ENCODE measurements at places on chromosomes 1 and 21.

DNA sequence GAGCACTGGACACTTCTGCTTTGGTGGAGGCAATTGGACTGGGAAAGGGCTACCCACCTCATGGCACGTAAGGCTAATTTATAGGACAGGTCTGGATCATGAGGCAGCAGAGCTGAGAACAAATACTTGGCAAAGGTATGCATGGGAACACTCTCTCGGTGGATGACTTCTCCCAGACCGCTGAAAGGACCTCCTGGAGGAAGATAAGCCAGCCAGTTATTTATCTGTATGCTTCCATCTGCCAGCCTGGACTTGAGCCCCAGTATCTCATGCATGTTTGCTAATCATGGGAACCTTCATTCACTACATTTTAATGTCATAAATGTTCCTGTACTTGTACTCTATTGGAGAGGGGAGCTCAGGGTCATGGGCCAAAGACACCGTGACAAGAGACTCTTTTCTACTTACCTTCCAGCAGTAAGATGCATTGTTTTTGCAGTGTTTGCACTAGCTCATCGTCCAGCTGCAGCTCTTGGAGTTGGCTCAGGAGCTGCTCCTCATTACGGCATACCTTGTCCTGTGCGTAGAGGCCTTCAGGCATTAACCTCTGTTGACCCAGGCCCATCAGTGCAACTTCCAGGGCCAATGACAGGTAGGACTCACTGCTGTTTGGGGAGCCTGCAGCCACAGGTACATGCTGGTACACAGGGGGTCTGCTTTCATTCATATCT is 23.7 kb downstream of the UROD start:
- DNase-seq, result no peak

DNA sequence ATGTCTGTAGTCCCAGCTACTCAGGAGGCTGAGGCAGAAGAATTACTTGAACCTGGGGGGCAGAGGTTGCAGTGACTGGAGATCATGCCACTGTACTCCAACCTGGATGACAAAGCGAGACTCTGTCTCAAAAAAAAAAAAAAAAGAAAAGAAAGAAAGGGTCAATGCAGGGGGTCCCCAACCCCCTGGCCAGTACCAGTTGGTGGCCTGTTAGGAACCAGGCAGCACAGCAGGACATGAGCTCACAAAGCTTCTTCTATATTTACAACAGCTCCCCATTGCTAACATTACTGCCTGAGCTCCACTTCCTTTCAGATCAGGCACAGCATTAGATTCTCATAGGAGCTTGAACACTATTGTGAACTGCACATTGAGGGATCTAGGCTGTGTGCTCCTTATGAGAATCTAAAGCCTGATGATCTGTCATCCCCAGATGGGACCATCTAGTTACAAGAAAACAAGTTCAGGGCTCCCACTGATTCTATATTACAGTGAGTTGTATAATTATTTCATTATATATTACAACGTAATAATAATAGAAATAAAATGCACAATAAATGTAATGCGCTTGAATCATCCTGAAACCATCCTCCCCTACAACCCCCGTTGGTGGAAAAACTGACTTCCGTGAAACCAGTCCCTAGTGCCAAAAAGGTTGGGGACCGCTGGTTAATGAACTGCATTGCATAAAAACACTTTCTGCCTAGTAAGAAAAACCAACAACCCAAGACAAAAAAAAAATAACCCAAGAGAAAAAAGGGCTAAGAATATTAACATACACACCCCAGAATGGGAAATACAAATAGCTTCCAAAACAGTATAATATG is 2.8 kb downstream of the ZBTB8OS start:
- no peak for DNase-seq

DNA sequence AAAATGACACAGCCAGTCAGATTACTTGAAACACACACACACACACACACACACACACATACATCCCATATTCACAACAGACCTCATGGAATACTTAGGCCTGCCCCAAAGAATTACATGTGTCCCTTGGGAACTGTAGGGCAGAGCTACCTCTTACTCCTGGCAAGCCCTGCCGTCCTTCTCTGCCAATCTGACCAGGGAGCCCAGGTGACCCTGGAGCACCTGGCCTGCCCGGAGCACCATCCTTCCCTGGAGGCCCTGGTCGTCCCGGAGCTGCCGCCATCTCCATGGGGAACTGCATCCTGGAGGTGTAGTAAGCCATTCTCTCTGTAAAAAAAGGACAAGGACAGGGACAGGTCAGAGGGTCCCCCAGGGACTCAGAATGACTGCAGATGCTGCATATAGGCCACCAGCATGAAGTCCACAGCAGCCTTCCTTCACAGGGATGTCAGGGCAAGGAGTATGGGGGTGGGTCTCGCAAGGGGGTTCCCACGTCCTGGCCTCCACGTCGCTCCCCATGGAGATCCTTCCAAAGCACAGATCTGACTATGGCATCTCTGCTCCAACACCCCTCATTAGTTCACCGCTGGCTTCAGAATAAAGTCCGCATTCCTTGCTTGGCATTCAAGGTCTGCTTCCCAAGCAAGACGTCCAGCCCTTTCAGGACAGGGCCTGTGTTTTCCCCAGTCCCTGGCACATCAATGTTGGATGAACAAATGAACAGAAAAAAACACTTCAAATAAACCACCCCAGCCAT is 9.2 kb upstream of the PEF1 start:
- DNase-seq, result no peak

DNA sequence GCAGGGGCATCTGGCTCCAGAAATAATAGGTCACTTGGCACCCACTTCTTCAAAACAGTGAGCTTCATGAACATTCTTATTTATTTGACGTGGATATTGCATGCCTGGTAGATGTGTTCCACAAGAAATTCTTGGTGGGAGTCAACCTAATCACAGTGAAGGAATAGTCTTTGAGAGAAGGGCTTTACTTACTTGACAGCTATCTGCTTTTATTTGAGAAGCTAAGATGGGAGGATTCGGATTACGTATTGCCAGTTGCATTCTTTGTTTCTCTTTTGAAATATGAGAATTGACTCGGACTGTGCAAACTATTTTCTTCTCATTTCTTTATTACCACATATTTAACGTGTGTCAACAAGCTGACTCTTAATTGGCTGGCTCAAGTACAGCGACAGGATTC is 117.2 kb downstream of the FASLG start:
- no peak for DNase-seq

GRCh38 chr1:183876309-183876708 is 71.4 kb downstream of the RGL1 start:
- no peak for DNase-seq

DNA sequence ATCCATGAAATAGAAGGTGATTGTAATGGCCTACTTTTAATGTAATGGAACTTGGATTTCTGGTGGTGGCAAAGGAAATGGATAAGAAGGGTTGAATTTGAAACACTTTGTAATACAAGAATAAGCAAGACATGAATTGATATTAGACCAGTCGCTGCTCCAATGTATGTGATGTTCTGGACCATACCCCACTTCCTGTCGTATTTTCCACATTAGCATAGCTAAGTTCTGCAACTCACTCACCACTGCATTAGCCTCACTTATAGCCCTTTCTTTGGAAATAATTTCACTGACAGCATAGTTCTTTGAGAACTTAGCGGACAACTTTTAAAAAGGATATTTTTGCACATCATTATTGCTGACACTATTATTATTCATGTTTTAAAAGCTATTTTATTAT is 32.3 kb upstream of the CNIH3 start:
- no peak for DNase-seq

DNA sequence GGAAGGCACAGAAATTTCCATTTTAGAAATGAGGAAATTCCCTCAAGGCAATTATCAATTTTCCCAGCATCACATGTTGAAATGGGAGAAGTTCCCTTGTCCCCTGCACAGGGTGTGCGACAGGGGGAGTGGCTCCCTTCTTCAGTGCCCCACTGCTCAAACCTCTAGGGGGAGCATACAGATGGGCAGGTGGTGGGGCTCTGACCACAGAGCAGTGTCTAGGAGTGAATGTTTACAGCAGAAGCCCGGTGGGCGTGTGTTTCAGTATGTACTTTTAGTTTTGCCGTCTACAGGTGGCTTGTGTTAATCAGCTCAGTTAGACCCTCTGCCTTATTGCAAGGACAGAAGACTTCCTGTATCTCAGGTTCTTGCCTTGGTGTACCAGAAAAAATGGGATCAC is 493.7 kb upstream of the PLXNA2 start:
- no peak for DNase-seq
